ENCODE measurements at places on chromosomes 6 and 20.

DNA sequence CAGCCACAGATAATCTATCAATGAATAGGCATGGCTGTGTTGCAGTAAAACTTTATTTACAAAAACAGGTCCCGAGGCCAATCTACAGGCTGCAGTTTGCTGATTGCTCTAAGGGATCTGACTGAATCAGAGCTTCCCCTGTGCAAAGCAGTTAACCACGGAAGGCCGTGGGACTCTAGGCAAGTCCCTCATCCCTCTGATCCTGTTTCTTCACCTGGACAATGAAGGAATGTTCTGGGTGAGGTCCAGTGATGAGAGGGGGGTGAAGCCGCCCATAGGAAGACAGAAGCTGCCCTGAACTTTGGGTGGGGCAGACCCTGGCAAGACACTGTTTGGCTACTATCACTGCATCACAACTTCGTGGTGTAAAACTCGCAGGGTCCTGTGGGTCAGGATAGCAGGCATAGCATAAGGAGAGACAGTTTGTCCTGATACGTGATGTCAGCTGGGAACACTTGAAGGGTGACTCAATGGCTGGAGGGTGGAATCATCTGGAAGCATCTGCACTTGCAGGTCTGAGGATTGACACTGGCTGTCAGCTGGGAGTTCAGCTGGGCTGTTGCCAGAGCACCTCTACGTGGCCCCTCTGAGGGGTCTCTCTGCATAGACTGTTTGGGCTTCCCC lies 33.3 kb upstream of the TGM2 start:
- DNase-seq = no peak

- no peak for DNase-seq
These were observed 868.3 kb upstream of the FLRT3 start for GRCh38 chr20:15205719-15206118.

DNA sequence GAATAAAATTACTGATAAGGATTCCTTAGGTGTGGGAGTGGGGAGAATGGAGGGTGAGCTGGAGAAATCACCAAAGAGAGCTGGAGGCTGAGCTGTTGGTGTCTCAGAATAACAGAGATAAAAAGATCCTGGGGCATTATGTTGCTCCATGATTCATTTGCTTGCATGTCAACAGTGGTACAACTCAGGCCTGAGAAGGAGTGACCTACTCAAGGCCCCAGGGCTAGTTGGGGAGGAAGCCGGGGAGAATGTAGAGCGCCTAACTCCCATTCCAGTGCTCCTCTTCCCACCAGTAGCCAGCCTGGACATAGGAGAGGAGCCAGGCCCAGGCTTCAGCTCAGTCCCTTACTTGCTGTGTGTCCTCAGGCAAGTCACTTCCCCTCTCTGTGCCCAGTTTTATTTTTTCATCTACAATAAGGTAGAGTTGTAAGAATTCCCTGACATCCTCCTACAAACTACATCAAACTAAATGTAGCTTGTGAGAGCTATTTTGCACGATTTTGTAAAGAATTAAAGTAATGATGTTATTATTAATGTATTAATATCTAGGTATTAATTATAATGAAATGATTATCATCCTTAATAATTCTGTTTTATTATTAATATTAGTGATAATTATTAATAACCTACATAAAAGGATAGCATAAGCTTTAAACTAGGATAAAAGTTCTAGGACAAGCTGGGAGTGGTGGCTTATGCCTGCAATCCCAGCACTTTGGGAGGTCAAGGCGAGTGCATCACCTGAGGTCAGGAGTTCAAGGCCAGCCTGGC lies 250.9 kb upstream of the SULF2 start:
- DNase-seq = no peak

GRCh38 chr20:11982289-11982954 lies 64.7 kb downstream of the BTBD3 start:
- no peak for DNase-seq

GRCh38 chr6:43760210-43761168 lies 9.5 kb upstream of the VEGFA start:
- DNase-seq = no peak

DNA sequence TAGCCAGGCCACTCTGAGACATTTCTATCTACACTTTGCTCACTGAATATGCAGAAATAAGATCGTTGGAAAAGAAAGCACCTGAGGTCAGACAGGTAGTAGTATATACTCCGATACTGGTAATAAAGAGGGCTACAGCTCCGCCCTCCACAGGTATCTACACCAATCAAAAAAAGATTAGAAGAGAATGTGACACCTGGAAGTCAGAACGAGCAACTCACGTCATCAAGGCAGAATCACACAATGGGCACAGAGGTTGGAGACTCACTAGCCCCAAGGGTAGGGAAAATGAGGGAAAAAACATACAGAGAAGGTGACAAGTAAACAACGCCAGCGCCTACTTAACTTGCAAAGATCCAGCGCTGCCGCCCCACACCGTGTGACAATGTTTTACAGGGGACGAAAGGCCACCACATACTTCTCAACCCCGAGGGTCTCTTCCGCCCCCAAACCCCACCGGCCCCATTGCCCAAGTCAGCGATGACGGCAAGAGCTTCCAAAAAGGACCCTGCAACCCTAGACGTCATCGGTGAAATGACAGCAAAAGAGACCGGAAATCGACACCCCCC lies 653 bp downstream of the LMBRD1 start:
- DNase-seq = no peak
